ENCODE measurements at places on chromosomes 7 and 10.

DNA sequence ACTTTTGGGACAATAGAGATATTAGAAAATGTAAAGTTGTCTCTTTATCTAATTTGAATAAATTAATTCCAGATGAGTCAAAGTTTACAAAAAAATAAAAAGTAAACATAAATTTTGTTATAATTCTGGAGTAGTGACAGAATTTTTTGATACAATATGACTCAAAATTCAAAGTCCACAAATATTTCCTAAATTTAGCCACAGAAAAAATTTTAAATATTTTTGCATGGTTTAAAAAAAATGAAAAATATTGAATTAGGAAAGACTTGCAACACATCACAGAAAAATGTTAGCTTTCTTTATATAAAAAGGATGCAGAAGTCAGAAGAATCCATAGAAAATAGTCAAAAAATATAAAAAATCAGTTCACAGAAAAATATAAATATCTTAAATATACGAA lies 117.7 kb downstream of the ARHGAP21 start:
- DNase-seq: no peak

DNA sequence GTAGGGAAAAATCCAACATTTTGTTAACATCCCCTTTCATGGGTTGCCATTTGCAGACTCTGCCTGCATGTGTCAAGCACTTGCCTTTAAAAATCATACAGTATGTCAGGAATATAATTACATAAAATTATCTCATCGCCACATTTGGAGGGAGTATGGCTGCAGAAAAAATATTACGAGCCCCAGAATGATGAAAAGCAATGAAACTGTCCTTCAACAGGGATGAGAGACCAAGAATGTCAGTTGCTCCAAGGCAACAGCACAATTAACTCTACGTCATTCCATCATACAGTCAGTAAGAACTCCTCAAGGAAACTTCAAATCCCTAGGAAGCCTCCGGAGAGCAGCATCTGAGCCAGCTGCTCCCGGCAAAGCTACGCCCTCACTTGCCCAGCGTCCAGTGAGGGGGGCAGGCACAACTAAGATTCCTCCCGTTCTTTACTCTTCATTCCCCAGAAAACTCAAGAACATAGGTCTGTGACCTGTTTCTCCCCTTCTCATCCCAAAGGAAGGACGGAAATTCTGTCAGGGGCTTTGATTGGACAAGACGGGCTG lies 132.9 kb downstream of the ANLN start:
- no peak for DNase-seq

GRCh38 chr10:26543567-26544306 lies 105.6 kb downstream of the APBB1IP start:
- DNase-seq: no peak

- no peak for DNase-seq
Measured at GRCh38 chr7:36309716-36310115, 79.9 kb upstream of the ANLN start.

- no peak for DNase-seq
Measured at GRCh38 chr10:137031-137430, 1.8 kb downstream of the ZMYND11 start.

GRCh38 chr7:54874804-54875203 lies 115.8 kb upstream of the SEC61G start:
- no peak for DNase-seq

DNA sequence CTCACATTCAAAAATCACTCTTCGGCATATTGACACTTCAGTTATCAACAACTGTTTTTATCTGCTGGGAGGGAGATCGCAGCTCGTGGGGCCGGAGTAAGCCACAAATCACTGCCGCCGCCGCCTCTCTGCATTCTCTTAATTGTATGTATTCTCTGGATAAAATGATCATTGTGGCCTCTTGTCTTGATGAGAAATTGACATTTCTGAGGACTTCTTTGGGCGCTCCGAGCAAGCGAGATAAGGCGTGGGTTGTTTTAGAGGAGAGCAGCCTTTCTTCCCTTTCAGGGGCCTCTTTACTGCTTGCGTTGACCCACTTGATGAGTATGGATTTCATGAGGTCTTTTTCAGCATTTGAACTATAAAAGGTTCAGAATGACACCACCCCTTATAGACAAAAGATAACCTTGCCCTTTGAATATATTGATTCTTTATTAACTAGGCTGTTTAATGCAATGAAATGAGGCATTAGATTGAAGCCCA lies 130.6 kb downstream of the EBF3 start:
- DNase-seq: no peak

DNA sequence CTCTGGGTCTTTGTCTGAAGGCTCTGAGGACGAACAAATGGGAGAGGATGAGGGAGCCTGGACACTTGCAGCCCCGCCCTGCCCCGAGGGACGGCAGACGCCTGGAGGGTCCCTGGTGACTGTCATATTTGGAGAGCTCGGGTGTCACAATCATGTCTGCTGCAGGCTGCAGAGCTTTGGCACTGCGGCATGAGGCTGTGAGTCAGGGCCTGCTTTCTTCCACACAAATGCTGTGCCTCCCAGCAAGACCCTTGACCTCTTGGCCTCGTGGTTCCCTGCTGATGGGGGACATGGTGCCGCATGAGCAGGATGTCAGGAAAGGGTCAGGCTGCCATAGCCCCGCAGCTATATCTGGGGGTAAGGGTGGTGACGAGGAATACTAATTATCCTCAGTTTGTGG lies 64.9 kb upstream of the PPIF start:
- DNase-seq: no peak

DNA sequence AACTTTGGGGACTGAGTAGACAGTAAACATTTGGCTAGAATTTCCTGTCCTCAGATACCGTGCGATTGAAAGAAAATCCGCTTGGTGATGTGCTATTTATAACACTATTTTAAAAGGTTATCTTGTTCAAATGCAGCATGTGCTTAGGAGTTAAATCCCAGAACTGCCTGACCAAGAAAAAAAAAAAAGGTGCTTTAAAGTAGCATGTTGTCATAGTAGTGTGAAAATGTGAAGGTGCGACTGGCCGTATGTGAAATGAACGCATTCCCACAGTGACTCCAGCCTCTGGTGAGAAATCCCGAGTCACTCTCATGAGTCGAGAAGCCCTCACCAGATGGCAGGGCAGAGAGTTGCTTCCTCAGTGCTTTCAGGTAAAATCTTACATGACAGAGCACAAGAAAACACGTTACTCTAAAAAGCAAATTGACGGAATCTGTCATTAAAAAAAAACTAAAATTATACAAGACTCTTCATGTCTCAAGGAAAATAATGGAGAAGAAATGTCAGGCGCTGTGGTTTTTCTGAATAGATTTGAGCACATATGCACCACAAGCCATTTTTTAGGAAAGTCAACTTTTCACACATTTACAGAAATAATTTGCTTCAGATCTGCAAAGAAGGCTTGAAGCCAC lies 18.4 kb upstream of the KLF6 start:
- DNase-seq: no peak

DNA sequence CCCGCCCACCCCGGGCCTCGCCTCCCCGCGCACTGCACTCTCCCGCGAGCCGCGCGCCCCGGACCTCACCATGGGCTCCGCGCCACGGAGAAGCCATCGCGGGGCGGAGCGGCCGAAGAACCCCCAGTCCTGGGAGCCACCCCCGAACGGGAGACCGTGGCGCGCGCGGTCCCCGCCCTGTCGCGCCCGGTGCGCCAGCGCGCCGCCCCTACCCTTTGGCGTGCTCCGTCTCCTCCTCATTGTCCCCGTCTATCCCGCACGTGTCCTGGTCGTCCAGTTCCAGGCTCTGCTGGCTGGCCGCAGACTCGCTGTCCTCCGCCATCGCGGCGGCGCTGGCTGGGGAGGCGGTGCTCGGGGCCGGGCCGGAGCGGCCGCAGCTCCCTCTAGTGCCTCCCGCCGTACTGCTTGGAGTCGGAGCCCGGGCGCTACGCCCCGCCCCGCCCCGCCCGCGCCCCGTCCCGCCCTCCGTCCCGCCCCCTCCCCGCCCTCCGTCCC lies at the start of gene NMT2:
NMT2 (minus strand) TSS at position 403 of the 495 bp plus-strand sequence; CDS start at position 322, 81 bp downstream.
- no peak for DNase-seq

- no peak for DNase-seq
Measured at GRCh38 chr7:33152087-33152486, 22.7 kb downstream of the BBS9 start.

DNA sequence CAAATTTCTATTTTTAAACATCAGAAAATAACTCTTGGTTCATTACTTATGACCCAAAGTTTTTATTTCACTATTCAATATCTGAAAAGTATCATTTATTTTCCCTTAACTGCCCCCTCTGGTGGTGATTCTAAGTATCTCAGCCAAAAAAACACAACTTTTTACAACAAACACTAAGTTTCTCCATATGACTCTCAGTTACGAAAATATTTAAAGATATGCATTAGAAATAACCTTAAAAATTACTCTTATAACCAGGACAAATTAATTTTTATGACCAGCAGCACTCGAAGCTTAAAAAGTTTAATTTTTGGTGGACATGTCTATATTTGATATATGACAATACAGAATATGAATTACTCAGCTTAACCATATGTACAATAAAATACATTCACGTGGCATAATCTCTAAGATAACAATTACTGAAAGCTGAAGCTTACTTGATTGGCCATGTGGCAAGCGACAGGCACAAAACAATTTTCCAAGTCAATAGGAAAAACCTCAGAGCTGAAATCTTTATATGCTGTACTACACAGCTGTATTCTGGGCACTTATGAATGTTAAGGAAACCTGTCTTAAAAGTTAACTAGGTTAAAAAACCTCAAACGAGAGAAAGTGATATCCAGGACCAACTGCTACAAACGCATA lies 2.3 kb downstream of the HNRNPA2B1 start:
- DNase-seq: no peak

DNA sequence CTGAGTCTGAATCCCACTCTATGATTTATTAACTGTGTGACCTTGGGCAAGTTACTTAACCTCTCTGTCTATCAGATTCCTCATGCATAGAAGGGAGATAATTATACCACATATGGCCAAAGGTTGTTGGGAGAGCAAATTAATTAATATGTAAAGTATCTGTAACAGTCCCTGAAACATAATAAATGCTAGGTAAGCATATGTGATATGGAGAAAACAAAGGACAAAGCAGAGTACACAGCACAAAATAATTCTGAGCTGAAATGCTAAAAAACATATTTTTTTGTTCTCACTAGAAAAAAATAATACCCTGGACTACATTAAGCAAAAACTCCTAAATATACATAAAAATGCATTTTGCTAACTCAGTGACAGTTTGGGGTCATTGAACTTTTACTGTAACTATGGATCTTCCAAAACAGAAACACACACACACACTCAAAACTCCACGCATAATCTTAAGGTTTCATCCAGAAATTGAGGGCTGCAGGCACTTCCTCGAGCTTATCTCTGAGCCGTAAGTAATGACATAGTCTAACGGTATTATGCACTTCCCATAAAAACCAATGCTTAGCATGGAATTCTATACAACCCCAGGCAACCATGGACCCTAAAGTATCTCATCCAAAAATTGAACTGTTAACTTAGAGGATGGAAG lies 201.7 kb upstream of the PTN start:
- DNase-seq: no peak

DNA sequence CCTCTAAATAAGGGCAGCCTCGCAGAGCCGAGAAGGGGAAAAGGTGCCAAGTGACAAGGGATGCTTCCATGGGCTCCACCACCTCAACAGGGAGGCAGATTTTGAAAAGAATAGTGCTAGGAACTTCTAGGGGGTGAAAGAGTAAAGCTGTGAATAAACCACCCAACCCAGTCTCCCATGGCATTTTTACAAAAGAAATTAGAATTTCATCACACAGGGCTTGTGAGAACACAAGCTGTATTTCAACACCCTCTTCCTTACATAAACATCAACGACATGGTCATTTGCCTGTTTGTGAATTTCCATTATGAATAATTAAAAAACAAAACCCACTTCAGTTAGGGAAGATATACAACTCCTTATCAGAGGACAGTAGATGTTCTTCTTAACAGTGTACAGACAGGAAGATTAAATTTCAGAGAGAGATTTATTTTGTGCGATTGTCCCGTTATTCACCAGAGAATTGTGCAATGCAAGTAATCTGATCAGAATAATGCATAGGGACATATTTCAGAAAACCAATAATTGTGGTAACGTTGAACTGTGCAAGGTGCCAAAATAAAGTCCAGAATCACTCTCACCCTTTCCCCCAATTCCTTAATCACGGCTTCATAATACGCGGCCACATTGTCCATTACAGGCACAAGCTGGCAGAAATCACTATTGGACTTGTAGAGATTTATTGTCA lies 207.8 kb upstream of the MGMT start:
- no peak for DNase-seq

GRCh38 chr7:155674556-155674955 lies 30.1 kb downstream of the RBM33 start:
- no peak for DNase-seq

- DNase-seq: no peak
Measured at GRCh38 chr10:16192337-16192736, 244.5 kb upstream of the PTER start.

DNA sequence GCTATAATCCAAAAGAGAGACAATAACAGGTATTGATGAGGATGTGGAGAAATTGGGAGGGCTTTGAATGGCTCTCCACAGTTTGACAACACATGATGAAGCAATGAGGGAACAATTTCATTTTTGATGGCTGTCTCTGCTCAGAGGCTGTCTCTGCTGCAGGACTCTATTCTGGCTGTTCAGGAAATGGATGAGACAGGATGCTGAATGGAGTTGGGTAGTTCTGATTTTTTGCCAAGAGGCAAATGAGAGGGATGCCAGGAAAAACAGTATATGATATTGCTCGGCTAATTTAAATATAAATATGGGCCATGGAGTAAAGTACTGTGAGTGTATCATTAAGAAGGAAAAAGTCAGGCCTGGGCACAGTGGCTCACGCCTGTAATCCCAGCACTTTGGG lies 16.8 kb downstream of the APBB1IP start:
- DNase-seq: no peak

DNA sequence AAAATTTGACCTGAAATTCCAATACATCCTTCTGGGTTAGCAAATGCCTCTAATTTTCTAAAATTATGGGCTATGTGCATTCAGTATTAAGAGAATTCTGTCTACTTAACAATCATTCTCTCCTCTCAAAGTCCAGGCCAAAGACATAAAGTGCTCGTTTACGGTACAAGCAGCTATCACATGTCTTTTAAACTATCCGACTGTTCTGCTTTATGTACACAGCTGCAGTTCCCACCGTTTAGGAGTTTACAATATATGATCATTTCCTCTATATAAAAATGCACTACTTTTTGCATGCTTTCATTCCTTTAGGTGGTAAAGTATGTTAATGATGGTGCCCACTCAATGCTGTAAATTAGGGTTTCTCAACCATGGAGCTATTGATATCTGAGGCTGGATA lies 34.0 kb downstream of the CDK6 start:
- no peak for DNase-seq

DNA sequence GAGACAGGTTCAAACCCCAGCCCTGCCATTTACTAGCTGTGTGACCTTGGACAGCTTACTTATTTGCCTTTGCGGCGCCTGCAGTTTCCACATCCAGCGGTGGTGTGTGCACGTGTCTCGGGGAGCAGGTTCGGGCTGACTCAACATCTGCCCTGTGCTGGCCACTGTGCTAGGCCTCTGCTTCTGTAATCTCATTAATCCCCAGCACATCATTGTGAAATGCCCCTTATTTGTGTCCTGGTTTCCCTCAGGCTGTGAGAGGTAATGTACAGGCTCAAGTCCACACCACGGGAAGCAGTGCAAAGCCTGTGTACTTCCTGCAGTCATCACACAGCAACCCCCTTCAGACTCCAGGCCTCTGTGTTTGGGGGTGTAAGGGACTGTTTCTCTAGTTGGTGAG lies 285.7 kb downstream of the RPS24 start:
- DNase-seq: no peak

Data from stimulated activated CD8-positive, alpha-beta memory T cell treated with anti-CD3 and anti-CD28 coated beads, Interleukin-4, amount 100 ng/mL, for 24 hours (primary cell).